ENCODE measurements at places on chromosomes 12 and 14. TPM values are rescaled to one million over a fixed set of nuclear protein-coding genes. Genes with fewer than 3 reads are reported as not detected.

AQP5 gene
- not detected for total RNA-seq

- DNase-seq = no peak
Measured at GRCh38 chr14:88983755-88984154, 159.3 kb downstream of the TTC8 start.

DNA sequence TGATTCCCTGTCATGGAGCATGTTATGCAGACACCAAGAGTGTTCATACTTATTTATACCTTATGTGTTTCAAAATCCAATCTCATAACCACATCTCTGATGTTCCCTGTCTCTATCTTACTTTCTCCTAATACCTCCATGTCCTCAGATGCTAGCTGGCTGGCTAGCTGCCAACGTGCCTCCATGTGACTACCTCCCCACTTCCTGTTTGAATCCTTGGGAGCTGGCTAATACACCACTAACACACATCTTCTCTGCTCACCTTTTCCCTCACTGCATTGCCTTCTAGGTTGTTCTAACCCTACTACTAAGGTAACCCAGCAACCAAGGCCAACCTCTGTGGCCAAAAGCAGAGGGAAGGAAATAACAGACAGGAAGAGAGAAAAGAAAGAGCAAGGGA, 27.3 kb downstream of the TTC5 start:
- no peak for DNase-seq

DNA sequence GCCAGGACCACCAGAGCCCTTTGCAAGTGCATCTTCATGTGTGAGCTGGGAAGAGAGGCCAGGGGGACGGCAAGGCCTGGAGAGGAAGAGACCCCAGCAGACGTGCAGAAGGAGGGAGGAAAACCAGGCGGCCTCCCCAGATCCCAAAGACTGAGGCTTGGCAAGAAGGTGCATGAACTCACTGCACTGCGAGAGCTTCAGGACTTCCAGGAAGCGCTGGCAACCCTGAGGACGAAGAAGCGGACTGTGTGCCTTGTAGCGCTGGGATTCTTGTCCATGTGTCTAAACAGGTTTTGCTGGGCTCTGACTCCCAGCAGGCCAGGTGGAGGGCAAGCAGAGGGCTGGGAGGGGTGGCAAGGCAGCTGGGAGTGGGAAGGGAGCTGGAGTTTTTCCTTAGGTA, 939 bp downstream of the TGFB3 start:
- DNase-seq = no peak

All from activated CD4-positive, alpha-beta memory T cell treated with anti-CD3 and anti-CD28 coated beads, Interleukin-2, amount 10 ng/mL, durations not matched to agents 7 days and 5 days (primary cell).